ENCODE measurements at places on chromosomes 3 and 15.
A peak's percentile ranks its signal among the peaks of the same experiment; 100 is the strongest.

DNA sequence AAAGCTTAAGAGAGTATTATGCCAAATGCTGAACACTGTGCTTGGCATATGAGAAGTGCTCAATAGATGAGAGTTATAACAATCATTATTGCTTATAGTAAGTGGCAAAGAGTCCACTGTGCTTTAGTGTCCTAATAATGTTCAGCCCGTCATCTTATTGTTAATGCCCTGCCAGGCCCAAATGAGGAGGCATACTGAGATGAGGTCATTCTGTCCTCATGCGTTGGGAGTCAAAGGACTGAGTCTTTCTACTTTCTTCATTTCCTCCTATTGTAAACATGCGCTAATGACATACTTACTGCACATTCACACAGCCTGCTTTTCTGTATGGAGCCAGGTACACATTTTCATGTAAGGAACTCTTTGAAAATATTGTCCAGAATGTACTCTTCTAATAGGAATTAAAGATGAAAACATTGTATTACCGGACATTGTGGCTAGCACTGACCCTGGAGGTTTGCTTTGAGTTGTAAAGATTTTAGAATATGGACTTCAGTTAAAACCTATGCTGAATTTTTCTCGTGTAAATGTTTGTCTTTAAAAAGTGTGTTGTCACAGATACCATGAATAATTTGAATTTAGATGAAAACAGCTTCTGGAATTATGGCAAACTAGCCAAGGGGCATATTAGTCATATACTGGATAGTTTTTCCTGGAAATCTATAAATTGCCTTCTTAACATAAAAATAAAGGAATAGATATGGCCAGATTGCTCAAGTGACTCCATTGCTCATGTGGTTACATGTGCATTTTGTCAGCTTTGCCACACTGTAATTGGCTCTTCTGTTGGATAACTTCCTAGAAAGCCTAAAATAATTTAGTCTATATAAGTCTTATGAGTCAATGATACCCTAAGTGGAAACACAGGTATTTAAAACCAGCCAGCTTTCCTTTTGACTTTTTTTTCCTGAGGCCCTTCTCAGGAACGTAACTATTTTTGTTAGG, 38.3 kb downstream of the KBTBD12 start:
- DNase-seq, result peak; percentile 58

GRCh38 chr15:57767481-57767880, 61.0 kb downstream of the POLR2M start:
- DNase-seq, result no peak

GRCh38 chr3:170802164-170803151, 67.5 kb downstream of the RPL22L1 start:
- DNase-seq, result peak; percentile 94

DNA sequence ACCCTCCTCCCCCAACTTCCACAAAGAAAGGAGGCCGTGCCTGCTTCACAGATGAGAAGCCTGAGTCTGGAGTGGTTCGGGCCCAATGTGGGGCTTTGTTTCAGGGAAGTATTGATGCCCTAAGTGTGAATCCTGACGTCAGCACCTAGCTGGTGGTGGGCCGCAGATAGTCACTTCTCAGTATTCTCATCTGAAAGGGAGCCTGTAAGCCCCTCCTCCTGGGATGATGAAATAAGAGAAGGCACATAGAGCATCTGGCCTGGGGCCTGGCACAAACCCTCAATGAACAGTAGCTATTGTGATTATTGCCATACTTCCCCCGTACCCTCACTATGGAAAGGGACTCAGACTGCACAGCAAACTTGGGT, 24.8 kb downstream of the LINGO1 start:
- DNase-seq, result no peak

DNA sequence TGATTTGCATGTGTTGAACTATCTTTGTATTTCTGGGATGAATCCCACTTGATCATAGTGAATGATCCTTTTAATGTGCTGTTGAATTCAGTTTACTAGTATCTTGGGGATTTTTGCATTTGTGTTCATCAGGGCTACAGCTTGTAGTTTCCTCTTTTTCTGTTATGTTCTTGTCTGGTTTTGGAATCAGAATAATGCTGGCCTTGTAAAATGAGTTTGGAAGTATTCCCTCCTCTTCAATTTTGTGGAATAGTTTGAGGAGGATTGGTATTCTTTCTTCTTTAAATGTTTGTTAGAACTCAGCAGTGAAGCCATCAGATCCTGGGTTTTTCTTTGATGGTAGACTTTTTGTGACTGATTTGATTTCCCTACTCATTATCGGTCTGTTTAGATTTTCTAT, 63.1 kb upstream of the FBN1 start:
- DNase-seq, result no peak

DNA sequence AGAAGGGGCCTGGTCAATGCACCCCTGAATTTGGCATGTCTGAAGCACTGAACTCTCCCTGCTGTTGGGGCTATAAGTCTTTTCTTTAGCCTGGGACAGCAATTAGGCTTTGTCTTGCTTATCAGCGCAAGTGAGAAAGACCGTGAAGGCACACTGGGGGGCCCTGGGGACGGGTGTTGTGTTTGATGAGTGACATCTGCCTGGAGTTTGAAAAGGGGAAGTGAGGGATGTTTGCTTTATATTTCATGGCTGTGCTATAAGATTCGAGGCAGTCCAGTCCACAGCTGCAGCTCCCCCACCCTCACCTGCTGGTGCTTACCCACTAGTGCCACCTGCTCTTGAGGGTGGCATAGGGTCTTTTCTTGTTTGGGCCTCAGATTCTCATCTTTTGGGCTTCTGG, 44.8 kb downstream of the CEMIP start:
- DNase-seq, result no peak

DNA sequence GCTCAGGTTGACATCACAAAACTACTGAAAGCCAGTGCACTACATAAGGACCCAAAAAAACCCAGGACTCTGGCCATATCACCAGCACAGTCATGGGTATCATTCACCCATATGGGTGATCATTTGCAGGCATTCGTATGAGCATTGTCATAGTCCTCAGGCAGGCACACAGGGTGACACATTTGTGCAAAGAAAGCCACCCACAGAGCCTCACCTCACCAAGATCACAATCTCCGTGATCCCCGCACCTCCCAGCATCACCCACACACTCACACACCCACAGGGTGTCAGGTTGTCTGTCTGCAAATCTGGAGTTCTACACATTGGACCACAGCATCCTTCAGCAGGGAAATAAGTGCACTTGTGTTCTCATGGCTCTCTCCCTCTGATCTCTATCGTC, 166.0 kb upstream of the LPP start:
- DNase-seq, result no peak

GRCh38 chr3:161950318-161950868, 453.8 kb downstream of the OTOL1 start:
- no peak for DNase-seq

- DNase-seq, result no peak
These were observed 5.5 kb upstream of the OR5K1 start for GRCh38 chr3:98457543-98457942.

- no peak for DNase-seq
These were observed 30.2 kb downstream of the ARID3B start for GRCh38 chr15:74571191-74571590.

DNA sequence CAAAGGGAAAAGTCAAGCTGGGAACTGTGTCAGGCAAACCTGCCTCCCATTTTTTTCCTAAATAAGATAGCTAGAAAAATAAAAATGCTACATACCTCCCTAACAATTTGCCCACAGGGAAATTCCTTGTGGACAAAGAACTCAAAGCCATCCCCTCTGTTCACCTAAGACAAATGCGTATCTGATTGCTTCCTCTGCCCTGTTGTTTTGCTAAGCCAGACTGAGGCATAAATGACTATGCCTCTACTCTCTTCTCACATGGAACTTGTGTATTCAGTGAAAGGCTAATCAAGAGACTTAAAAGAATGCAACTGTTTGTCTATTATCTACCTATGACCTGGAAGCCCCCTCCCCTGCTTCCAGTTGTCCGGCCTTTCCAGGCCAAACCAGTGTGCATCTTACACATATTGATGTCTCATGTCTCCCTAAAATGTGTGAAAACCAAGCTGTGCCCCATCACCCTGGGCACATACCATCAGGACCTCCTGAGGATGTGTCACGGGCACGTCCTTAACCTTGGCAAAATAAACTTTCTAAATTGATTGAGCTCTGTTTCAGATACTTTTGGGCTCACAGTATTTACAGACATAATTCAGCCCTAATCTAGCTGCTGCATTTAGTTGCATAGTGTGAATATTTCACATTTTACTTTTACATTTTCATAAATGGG, 15.8 kb downstream of the CHD2 start:
- no peak for DNase-seq

GRCh38 chr3:189869165-189869564, 238.0 kb downstream of the TP63 start:
- DNase-seq, result no peak

Measured in stromal cell of bone marrow (primary cell).